ENCODE measurements at places on chromosomes 4 and X.

- DNase-seq = no peak
These were observed 849.7 kb upstream of the GRID2 start for GRCh38 chr4:91454111-91454510.

- no peak for DNase-seq
These were observed 61.2 kb upstream of the HOPX start for GRCh38 chr4:56742080-56742871.

DNA sequence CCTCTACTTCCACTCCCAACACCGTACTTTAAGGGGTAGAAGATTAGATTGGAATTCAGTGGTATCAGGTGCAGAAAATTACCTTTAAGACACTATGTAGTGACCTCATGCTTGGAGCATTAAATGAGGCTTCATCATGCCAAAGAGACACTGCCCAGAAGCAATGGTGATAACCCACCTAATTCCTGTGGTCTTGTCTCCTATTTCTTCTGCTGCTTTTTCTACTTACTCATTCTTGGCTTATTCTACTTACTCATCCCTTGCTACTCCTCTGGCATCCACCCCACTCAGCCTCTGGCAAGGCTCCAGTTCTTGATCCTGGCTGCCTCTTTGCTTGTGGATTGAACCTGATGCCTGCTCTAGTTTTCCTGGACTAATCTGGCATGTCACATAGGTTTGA, 62.3 kb upstream of the ADAMTS3 start:
- no peak for DNase-seq

GRCh38 chr4:32562010-32562409, 1841.8 kb downstream of the PCDH7 start:
- DNase-seq = no peak

DNA sequence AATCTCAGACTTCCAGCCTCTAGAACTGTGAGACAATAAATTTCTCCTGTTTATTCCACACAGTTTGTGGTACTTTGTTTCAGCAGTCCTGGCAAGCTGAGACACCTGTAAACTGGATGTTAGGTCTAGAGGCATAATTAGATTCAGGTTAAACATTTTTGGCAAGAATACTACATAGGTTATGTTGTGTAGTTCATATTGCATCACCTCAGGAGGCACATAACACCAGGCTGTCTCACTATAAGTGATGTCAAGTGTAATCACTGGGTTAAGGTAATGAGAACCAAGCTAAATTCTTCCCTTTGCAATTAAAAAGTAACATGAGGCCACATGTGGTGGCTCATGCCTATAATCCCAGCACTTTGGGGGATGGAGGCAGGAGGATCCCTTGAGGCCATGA, 214.2 kb downstream of the ZNF674 start:
- DNase-seq = no peak

DNA sequence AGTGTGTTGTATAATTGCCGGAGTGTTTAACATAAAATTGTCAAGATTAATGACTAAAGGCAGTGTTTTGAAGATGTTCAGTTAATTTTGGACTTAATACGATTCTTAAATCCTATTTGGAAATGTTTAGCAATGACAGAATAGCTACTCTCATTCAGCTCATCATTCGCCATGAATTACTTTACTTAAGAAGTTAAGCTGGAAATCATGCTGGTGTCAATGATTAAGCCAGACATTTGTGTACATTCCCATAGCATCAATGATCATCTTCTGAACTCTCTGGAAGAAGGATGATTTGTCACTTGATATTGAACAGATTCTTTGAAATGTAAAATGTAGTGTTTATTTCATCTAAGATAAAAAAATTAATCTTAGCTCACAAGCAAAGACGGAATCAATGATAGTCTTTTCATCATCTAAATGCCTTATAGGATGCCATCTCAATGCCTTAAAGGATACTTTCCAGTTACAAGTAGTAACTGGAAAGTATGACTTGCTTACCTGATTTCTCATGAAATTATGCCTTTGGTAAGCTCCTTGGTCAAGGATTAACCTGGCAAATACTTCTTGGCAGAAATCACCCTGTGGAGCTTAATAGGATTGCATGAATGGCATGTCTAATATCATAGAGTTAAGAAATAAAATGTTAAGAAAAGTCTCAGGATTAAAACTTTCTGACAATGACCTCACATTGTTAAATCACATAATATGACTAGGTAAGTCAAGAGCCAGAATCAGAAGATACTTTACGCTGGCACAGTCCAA, 515.5 kb upstream of the AGA start:
- DNase-seq = no peak

DNA sequence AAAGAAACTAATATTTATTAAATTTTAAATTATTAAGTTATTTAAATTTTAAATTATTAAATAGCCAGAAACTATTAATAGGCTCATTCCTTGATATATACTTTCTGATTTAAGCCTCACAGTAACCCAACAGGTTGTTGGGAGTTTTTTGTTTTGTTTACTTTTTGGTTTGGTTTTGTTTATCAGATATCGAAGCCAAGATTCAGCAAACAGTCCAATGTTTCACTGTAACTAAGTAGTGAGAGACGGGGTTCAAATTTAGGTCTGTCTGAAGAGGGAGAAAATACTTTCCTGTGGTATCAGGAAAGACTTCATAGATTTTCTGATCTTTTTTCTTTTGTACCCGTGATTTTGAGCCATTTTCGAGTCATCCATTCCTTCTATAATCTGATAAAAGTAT, 54.2 kb downstream of the CCDC158 start:
- no peak for DNase-seq

DNA sequence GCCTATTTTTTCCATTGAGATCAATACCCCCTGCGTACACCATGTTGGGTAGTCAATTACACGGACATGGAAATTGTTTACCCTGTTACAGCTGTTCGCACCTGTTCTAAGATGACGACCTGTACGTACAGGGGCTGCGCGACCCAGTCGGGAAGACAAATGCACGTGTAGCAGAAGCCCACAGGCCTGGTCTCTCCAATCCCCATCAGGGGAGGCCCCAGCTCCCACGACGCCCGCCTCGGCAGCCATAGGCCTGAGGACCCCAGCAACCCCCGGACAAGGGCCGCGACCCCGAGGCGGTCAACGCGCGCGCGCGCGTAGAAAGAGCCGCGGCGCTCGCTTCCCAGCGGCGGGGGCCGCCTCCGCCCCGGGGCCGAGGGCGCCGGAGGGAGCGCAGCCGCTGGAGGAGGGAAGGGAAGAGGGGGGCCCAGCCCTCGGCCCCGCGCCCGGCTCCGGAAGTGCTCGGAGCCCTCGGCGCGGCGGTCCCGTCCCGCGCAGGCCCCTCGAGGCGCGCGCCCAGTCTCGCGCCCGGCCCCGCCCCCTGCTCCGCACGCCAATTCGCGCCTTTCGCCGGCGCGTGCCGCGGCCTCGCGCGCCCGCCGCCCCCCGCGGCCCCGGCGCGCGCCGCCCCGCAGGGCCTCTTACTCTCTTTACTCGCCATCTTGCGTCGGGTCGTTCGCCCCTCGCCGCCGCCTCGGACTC, 618 bp downstream of the RBBP7 start:
- DNase-seq = peak; percentile 56

DNA sequence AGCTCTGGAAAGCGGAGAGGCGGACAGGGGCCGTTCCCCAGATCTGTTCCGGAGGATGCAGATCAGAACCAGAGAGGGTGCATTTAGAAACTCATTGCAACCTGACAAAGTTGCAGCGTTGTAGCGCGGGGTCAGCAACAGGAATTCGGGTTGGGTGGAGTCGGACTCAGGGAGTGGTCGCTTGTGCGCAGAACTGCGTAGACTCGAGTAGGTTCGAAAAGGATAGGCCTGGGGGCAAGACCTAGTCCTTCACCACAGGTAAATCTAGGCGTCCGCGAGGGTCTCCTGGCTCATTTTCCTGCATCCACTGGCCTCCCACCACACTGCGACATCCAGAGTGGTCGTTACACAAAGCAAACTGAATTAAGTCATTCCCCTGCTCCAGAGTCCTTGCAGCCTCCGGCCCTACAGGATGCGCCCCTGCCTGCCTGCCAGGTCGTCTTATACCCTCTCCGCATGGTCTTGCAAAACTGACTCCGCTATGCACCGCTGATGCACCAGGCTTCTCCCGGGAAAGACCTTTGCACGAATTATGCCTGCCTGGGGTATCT, 4.7 kb upstream of the ZNF518B start:
- no peak for DNase-seq

- no peak for DNase-seq
These were observed 29.2 kb downstream of the GRID2 start for GRCh38 chr4:92333016-92333415.

GRCh38 chr4:114659386-114660008, 60.9 kb downstream of the UGT8 start:
- DNase-seq = peak; percentile 23

GRCh38 chrX:3141031-3141430, 99.8 kb downstream of the ARSF start:
- no peak for DNase-seq

GRCh38 chr4:185381288-185382196, 14.2 kb downstream of the LRP2BP start:
- no peak for DNase-seq

DNA sequence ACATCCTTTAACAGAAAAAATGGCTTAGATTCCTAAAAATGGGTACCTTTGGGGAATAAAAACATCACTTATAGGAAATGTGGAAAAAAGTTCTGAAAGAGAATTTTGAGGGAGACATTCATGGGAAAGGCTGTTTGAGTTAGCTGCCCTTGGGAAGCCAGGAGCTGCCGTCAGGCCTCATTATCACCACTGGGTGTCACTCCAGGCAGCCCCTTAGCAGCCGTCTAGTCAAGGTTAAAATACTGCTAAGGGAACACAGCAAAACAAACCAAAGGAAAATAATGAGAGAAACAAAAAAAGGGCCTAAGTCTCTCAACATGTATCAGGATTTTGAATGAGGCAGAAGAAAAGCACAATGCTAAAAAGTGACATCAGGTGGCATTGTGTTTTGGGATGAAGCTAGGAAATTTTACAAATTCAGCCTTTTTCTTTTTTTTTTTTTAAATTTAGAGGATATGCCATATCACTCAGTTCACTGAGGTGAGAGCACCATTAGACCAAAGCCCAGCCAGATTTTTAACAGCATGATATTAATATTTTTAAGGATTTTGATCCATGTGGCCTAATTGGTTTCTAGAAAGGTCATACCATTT, 235.3 kb downstream of the GPAT3 start:
- DNase-seq = no peak

GRCh38 chrX:37986893-37987292, 19.5 kb upstream of the SYTL5 start:
- no peak for DNase-seq

DNA sequence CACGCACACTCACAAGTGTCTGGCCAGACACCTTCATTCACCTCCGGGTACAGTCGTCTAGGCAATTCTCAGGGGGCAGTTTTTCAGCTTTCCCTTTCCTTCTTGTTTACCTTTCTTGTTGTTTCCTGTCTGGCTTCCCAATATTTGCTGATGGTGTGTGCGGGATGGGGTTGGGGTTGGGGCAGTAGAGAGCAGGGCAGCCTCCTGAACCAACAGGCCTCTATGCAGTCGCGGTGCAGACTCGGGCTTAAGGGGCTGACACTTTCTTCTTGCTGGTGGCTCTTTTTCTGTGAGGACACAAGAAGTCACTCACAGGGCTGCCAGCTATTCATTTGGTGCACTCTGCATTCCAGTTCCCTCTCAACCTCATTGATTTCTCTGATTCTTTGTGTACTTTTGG, 56.4 kb downstream of the NBDY start:
- DNase-seq = no peak

DNA sequence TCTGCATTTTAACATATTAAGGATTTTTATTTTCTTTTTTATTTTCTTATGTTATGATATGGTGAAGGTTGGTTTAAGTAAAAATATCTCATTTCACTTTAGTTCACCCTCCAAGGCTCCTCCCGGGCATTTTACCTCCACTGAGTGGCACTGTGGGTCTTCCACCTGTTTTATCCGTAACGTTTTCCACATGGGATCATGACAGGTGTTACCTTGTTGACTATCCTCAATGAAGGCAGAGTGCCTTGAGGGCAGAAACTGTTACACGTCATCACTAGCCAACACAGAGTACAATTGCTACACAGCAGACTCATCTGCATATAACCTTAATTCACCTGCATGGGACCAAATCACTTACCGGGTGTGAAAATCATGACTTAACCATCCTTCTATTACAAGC, 105.8 kb downstream of the GEMIN8 start:
- DNase-seq = no peak

- no peak for DNase-seq
These were observed 244.7 kb downstream of the PACRGL start for GRCh38 chr4:20944961-20945360.

GRCh38 chr4:112513971-112514646, 1.9 kb downstream of the NEUROG2 start:
- DNase-seq = no peak

DNA sequence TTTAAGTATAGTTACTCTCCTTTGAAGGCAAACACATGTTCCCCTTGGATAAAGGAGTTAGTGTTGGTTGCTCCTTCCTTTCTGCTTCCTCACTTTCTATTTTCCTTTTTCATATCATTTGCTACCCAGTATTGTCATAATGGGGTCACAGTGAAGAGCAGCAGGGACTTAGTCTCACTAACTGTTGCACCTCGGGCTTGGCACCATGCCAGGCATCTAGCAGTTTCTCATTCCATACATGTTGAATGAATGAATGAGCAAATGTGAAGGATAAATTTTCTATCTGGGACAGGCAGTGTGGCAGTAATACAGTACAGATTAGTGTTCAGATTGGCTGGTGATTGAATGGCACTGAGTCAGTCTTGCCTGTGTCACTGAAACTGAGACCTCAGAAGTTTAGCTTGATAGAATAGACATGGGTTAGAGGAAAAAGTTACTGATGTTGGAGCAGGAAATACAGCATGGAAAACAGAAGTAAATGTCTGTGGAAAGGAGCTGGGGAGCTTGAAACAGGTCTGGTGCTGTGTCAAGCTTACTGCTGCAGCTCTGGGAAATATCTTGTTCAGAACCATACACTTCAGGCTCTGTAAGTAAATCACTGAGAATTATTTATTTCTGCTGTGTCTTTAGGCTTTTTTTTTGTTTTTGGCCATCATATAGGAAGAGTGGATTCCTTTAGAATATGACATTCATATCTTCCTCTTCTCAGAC, 55.8 kb upstream of the PITX2 start:
- no peak for DNase-seq

- DNase-seq = no peak
These were observed 101.2 kb downstream of the MMRN1 start for GRCh38 chr4:89995814-89996213.

GRCh38 chrX:4320436-4320947, 607.0 kb upstream of the PRKX start:
- DNase-seq = no peak
